Hepatocyte (in vitro differentiated cells): ENCODE measurements at places on chromosomes 3 and 15.

DNA sequence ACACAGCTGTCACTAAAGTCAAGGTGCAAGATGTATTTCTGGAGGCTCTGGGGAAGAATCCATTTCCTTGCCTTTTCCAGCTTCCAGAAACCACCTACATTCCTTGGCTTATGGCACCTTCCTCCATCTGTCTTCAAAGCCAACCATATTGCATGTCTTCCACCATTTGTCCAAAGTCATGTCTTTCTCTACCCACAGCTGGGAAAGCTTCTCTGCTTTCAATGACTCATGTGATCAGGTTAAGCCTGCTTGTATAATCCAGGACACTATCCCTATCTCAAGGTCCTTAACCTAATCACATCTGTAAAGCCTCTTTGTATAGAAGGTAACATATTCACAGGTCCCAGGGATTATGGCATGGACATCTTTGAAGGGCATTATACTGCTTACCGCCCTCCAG is 14.2 kb downstream of the ARHGAP31 start:
- peaks cover 11% of the 10 kb centered on the region for H3K4me1 ChIP-seq
- no peak overlapping the region for H3K27ac ChIP-seq
- no peaks in the 10 kb centered on the region for H3K36me3 ChIP-seq
- no peaks in the 10 kb centered on the region for H3K27me3 ChIP-seq
- no peak overlapping the region for H3K4me3 ChIP-seq

GRCh38 chr3:60746695-60747416 is 504.4 kb downstream of the FHIT start:
- no peak for DNase-seq
- no peaks in the 10 kb centered on the region for H3K36me3 ChIP-seq
- H3K4me3 ChIP-seq: no peak overlapping the region
- H3K27ac ChIP-seq: no peak overlapping the region

GRCh38 chr15:74330861-74331408 is 36.5 kb downstream of the CYP11A1 start:
- no peak overlapping the region for H3K27ac ChIP-seq
- H3K4me1 ChIP-seq: no peaks in the 10 kb centered on the region
- DNase-seq: no peak
- no peak overlapping the region for H3K4me3 ChIP-seq

- H3K27ac ChIP-seq: no peak overlapping the region
- no peak for DNase-seq
- H3K4me3 ChIP-seq: no peak overlapping the region
- H3K4me1 ChIP-seq: peaks cover 12% of the 10 kb centered on the region
- no peaks in the 10 kb centered on the region for H3K27me3 ChIP-seq
Measured at GRCh38 chr15:59176653-59177316, 29.9 kb upstream of the LDHAL6B start.

- H3K4me1 ChIP-seq: no peaks in the 10 kb centered on the region
- no peak overlapping the region for H3K27ac ChIP-seq
- H3K27me3 ChIP-seq: no peaks in the 10 kb centered on the region
- H3K4me3 ChIP-seq: no peak overlapping the region
Measured at GRCh38 chr15:90684281-90684680, 32.9 kb upstream of the BLM start.
